Activated CD4-positive, alpha-beta memory T cell treated with anti-CD3 and anti-CD28 coated beads for 36 hours (primary cell): ENCODE measurements at places on chromosomes 1 and 21.

DNA sequence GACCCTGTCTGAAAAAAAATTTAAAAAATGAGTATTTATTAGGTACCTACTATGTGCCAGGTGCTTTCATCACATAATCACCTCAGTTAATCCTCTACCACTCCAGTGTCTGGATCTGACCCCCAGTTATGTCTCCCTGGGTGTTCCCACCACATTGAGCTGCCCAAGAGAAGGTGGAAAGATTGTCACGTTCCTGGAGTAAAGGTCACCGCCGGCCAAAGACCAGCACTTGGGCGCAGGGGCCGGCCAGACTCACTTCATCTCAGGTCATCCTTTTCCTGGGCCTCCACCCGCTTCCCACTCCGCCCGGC lies 714 bp downstream of the PYCR2 start:
- no peak for DNase-seq
- H3K4me1 ChIP-seq, result peaks cover 36% of the 10 kb centered on the region
- H3K27ac ChIP-seq, result peak overlapping the region; percentile 92
- peaks cover 31% of the 10 kb centered on the region for H3K36me3 ChIP-seq
- no peaks in the 10 kb centered on the region for H3K27me3 ChIP-seq

- H3K4me3 ChIP-seq, result no peak overlapping the region
- DNase-seq, result no peak
- H3K27me3 ChIP-seq, result peaks cover 34% of the 10 kb centered on the region
- no peak overlapping the region for H3K27ac ChIP-seq
Measured at GRCh38 chr1:85318217-85318616, 41.8 kb upstream of the BCL10 start.

DNA sequence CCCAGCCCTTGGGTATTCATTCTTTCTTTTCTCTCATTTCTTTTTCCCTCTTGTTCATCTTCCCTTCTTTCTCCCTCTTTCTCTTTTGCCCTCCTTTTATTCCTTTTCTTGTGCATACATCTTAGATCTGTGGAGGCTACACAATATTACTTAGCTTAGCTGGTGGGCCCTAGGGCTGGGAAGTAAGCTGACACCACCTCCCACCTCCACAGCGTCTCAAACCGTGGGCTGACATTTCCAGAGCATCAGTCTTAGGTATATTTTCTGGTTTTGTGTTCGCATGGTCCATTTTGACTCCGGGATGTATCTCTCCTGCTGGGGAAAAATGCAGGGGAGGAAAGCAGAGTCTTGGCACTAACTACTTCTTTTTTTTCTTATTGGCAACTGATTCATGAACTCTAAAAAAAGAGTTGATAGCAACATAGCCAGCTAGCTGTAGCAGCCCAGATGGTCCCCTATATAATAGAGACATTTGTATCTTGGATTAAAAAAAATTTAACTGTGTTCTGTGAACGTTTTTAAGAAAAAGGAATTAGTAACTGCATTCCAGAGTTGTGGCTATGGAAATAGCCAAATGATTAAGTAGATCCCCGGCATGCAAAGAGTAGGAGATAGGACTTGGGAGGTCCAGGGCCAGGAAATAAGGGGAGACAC lies 15.5 kb downstream of the CNIH3 start:
- DNase-seq, result no peak
- H3K27ac ChIP-seq, result no peak overlapping the region
- no peak overlapping the region for H3K4me3 ChIP-seq
- no peaks in the 10 kb centered on the region for H3K36me3 ChIP-seq

- no peak overlapping the region for H3K4me3 ChIP-seq
- H3K27me3 ChIP-seq, result no peaks in the 10 kb centered on the region
- peaks cover 49% of the 10 kb centered on the region for H3K4me1 ChIP-seq
- peaks cover 21% of the 10 kb centered on the region for H3K36me3 ChIP-seq
Measured at GRCh38 chr1:155466617-155466972, 96.0 kb downstream of the ASH1L start.

DNA sequence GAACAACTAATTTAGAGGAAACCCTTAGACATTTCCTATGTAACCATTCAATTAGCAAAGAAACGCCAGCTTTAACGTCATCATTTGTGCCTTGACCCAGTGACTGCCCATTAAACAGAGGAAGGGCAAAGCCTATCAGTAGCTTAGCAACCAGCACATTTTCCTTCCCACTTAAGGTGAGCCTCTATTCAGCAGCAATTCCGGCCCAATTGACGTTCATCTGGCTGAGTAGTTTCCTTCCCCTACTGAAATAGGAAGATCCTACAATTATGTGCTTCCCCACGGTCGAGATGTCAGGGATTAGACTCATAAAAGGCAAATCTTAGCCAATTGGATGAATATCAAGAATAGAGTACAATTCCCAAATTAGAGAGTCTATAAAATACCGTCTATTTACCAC lies 482.1 kb upstream of the ADAMTS5 start:
- no peaks in the 10 kb centered on the region for H3K27me3 ChIP-seq
- no peaks in the 10 kb centered on the region for H3K36me3 ChIP-seq
- no peak for DNase-seq

DNA sequence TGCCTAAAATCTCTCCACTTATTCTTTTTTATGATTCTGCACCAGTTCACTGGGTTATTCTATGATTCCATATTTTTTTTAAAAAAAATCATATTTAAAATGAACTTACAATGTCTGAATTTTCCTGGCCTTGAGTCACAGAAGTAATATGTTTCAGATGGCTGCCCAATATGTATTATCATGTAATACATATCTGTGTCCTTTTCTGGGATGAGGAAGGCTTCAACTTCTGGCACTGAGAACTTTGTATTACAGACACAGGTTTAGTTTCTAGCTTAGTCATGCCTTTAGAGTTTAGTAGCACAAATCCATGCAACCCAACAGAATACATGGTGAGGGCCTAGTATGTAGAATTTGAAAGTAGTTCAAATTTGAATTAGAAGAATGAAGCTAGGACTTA lies 7.8 kb upstream of the HSD17B7 start:
- no peak for DNase-seq
- no peak overlapping the region for H3K4me3 ChIP-seq
- no peak overlapping the region for H3K27ac ChIP-seq
- peaks cover 13% of the 10 kb centered on the region for H3K27me3 ChIP-seq

DNA sequence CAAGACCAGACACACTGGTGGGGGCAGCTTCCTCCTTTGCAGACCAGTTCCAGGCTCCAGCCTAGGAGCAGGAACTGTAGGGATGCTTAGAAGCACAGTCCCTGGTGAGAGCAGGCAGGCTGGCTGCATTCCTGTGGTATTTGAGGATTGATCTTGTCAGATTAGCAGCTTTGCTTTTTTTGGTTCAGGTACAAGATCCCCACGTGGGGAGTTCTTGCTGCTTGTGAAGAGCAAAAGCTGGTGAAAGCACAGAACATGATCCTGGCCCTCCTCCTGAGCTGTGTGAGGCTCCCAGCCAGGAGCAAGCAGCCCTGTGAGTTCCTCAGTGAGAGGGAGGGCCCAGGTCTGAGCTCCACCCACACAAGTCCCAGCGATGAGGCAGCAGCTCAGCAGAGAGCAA lies 75.3 kb upstream of the ARTN start:
- peaks cover 8% of the 10 kb centered on the region for H3K36me3 ChIP-seq
- no peak for DNase-seq
- H3K4me3 ChIP-seq, result no peak overlapping the region

DNA sequence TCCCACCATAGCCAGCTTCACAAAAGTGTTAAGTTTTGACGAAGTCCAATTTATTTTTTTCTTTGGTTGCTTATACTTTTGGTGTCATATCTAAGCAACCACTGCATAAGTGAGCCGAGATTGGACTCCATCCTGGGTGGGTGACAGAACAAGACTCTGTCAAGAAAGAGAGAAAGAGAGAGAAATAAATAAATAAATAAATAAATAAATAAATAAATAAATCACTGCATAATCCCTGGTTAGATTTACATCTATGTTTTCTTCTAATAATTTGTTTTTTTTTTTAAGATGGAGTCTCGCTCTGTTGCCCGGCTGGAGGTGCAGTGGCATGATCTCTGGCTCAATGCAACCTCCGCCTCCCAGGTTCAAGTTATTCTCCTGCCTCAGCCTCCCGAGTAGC lies 18.3 kb upstream of the ZFYVE9 start:
- H3K4me1 ChIP-seq, result peaks cover 4% of the 10 kb centered on the region
- no peaks in the 10 kb centered on the region for H3K36me3 ChIP-seq
- H3K4me3 ChIP-seq, result no peak overlapping the region
- no peak overlapping the region for H3K27ac ChIP-seq

GRCh38 chr1:213371847-213372619 lies 321.0 kb downstream of the RPS6KC1 start:
- H3K27ac ChIP-seq, result no peak overlapping the region
- no peaks in the 10 kb centered on the region for H3K36me3 ChIP-seq
- no peaks in the 10 kb centered on the region for H3K4me1 ChIP-seq
- no peak for DNase-seq
- no peak overlapping the region for H3K4me3 ChIP-seq
- H3K27me3 ChIP-seq, result no peaks in the 10 kb centered on the region

DNA sequence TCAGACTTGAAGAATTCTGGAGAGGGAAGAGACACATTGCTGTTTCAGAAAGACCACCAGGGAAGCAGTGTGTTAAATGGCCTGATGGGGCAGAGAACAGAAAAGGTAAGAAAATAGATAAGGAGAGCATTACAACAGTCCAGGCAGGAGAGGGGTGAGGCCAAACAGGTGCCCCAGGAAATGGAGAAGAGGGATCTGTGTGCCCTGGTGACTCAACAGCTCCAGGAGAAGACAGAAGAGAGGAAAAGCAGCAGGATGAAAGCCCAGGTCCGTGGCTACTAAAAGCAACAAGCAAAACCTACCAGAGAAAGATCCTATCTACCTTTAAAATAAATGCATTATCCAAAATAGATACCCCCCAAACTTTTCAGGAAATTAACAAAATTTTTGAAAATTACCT lies 9.2 kb downstream of the TP53BP2 start:
- DNase-seq, result no peak
- H3K27ac ChIP-seq, result no peak overlapping the region
- no peak overlapping the region for H3K4me3 ChIP-seq
- peaks cover 33% of the 10 kb centered on the region for H3K4me1 ChIP-seq
- no peaks in the 10 kb centered on the region for H3K27me3 ChIP-seq

DNA sequence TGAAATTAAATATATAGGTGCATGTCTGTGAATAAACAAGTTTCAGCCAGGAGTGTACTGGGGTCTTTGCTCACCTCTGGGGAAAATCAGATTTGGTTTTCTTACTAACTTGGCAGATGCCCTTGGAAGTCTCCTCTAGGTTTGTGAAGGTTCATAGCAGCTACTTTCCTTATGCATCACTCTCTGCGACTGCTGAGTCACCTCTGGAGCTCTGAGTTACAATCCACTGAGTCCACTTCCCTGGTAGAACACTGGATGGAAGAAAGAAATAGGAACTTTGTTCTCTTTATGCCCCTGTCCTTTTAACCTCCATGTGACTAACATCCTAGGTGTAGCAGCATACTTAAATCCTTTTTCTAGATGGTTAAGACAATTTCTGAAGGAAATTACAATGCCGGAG lies 4.4 kb upstream of the FASLG start:
- H3K27me3 ChIP-seq, result peaks cover 2% of the 10 kb centered on the region
- peaks cover 28% of the 10 kb centered on the region for H3K4me1 ChIP-seq
- H3K36me3 ChIP-seq, result no peaks in the 10 kb centered on the region
- H3K27ac ChIP-seq, result no peak overlapping the region

DNA sequence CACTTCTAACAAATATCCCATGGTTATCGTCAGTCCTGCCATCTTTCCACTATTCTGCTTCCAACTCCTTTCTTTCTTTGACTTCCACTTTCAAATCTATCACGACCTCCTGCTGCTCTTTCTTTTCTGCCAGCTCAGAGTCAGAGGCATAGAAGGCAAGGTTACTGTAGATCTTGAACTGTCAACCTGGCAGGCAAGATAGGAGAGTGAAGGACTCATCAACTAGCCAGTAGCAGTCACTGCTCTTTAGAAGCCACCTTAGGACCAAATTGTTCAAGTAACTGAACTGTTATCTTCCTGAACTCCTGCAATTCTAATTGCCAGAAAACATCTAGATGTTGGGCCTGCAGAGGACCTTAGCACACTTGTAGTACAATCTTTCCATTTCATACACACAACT lies 13.1 kb upstream of the FCER1A start:
- no peaks in the 10 kb centered on the region for H3K36me3 ChIP-seq
- peaks cover 7% of the 10 kb centered on the region for H3K27me3 ChIP-seq
- no peak overlapping the region for H3K27ac ChIP-seq
- no peak for DNase-seq
- H3K4me3 ChIP-seq, result no peak overlapping the region

DNA sequence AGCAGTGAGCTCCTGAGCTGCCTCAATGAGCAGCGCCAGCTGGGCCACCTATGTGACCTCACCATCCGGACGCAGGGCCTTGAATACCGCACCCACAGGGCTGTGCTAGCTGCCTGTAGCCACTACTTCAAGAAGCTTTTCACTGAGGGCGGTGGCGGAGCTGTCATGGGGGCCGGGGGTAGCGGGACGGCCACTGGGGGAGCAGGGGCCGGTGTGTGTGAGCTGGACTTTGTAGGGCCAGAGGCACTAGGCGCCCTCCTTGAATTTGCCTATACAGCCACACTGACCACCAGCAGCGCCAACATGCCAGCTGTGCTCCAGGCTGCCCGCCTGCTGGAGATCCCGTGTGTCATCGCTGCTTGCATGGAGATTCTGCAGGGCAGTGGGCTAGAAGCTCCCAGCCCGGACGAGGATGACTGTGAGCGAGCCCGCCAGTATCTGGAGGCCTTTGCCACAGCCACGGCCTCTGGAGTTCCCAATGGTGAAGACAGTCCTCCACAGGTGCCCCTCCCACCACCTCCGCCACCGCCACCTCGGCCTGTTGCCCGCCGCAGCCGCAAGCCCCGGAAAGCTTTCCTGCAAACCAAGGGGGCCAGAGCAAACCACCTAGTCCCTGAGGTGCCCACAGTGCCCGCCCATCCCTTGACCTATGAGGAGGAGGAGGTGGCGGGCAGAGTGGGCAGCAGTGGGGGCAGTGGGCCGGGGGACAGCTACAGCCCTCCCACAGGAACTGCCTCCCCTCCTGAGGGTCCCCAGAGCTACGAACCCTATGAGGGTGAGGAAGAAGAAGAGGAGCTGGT lies 12.3 kb downstream of the ZBTB7B start:
- H3K27me3 ChIP-seq, result no peaks in the 10 kb centered on the region
- no peak overlapping the region for H3K27ac ChIP-seq
- no peak overlapping the region for H3K4me3 ChIP-seq

- H3K4me3 ChIP-seq, result no peak overlapping the region
- no peak overlapping the region for H3K27ac ChIP-seq
- no peaks in the 10 kb centered on the region for H3K4me1 ChIP-seq
- DNase-seq, result no peak
- H3K36me3 ChIP-seq, result no peaks in the 10 kb centered on the region
Measured at GRCh38 chr1:234018816-234019215, 114.3 kb downstream of the SLC35F3 start.

- H3K4me1 ChIP-seq, result peaks cover 14% of the 10 kb centered on the region
- H3K4me3 ChIP-seq, result no peak overlapping the region
- no peak for DNase-seq
- H3K36me3 ChIP-seq, result no peaks in the 10 kb centered on the region
- no peaks in the 10 kb centered on the region for H3K27me3 ChIP-seq
- H3K27ac ChIP-seq, result no peak overlapping the region
Measured at GRCh38 chr1:167077128-167077867, 12.9 kb downstream of the GPA33 start.
